ENCODE measurements at places on chromosomes 6 and 20.

DNA sequence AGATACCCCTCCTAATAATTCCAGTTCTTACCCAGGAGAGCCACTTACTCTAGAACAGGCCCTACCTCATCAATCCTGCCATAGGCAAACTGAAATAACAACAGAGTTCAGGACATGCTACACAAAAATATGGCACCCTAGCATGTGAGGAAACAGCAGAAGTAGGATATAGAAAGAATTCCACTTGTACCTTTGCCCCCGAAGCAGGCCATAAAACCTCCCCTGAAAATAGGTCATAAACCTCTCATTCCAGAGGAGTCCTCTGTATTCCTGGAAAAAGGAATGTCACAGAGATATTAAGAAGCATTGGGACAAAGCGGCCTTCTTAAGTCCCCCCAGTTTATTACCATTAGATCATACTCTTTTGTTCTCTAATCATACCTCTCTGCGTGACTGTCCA lies 504.3 kb upstream of the MARCKS start:
- DNase-seq: no peak

- DNase-seq: peak; percentile 73
Observed at GRCh38 chr6:149834513-149835481, 29.4 kb downstream of the LRP11 start.

DNA sequence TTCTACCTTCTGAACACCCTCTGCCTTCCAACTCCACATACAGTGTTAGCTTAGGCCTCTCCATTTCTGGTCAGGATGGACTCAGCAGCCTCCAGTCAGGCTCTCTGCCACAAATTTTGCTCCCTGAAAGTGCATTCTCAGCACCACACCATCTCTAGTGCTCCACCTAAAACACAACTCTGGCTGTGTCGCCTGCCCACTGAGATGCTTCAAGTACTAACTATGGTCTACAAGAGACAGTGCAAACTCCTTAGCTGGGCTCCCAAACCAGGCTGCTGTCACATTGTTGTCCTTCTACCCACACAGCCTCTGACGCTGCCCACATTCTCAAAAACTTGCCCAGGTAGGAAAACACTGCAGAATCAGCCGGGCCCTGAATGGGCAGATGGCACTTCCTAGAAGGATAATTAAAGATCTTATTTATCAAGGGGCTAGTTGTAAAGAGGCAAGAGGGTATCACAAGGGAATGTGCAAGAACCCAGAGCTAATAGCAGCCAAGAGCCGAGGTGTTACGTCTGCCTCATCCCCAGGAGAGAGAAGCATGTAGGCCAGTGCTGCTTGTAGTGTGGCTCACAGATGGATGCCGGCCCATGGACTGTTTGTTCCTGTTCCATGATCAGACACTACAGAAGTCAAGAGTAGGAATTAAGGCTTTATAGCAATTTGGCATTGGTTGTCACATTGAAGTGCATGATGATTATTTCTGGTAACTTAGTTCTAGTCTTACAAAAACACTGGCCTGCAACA lies 189.7 kb downstream of the LRFN2 start:
- no peak for DNase-seq

DNA sequence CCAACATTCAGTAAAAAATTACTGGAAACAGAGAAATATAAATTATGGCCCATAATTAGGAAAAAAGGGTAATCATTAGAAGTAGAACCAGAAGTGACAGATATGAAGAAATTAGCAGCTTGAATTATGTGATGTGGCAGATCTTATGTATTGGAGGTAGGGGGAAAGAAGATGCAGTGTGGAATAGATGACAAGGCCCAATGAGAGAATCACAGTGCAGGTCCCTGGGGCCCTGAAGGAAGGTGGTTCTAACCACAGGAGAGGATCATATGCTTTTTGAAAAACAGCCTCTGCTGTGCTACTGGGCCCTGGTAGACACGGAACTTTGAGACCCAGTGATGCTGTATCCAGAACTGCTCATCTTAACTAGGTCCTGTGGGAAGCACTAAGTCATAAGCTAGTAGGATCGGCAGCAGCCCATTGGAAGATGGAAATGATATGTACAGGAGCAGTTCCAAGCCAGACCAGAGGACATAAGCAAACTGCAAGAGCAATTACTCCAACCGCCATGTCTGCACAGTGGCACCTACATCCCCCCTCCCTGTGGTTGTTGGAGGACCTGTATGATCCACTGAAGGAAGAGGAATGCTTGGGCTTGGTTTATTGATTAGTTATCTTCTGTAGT lies 14.2 kb downstream of the HEBP2 start:
- no peak for DNase-seq

DNA sequence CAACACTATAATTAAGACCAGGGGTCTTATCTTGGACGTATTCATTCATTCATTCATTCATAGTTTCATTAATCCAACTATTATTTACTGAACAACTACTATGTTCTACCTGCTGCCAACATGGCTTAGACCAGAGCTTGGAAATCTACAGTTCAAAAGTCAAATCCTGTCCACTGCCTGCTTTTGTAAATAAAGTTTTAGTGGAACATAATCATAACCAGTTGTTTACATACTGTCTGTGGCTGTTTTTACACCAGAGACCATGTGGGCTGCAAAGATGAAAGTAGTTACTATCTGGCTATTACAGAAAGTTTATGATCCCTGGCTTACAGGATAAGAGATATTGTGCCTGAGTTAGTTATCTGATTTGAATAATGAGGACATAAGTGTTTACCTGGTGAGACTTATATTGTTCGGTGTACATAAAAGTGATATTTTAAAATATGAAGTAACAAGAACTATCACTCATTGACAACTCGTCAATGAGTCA lies 567.7 kb downstream of the TFAP2B start:
- DNase-seq: no peak

DNA sequence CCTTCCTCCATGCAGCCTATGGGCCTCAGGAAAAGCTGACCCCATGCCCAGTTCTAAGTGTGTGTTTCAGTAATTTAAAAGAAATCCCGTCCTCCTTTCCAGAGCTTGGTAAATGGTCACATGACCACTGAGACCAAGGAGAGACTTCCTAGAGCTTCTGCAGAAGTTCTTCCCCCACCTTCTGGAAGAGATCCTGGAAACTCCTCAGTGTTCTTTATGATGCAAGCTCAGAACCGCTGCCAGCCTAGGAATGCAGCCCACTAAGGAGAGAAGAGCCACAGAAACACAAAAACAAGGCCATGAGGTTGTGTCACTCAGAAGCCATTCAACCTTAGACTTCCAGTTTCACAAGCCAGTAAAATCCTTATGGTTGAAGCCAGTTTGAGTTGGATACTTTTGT lies 348.4 kb downstream of the TPBG start:
- no peak for DNase-seq

DNA sequence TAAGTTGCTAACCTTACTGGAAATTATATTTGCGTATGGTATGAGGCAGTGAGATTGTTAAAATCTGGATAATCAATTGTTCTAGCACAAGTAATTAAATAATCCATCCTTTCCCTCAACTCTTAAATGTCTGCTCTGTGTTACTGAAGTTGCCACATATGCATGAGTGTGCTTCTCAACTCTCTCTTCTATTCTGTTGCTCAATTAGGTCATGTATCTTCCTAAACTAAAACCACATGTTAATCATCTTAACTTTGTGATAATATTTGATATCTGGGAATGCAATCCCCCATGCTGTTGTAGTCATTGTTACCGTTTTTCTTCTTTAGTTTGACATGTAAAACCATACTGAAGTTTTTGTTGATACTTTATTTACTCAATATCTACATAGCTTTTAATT lies 63.5 kb upstream of the STMND1 start:
- DNase-seq: no peak

DNA sequence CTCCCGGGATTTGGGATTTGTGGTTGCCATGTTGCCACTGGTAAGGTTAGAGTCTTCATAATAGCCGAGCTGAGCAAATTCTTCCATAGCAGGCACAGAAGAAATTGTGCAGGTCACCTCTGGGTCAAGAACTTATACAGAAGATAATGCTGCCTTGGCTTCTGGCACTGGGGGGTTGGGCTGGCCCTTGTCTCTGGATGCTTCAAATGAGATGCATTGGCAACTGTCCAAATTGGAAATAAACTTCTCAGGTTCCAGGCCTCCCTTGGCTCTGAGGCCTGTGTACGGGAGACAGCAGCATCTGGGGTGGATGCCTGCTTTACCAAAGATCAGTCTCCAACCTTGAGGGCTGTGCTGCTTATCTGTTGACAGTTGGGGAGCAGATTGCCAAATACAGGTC lies 26.2 kb downstream of the MYO6 start:
- peak; percentile 40 for DNase-seq

GRCh38 chr6:116385921-116386320 lies 15.2 kb downstream of the DSE start:
- DNase-seq: no peak

- DNase-seq: no peak
Observed at GRCh38 chr6:147119310-147119709, 84.9 kb upstream of the STXBP5 start.

DNA sequence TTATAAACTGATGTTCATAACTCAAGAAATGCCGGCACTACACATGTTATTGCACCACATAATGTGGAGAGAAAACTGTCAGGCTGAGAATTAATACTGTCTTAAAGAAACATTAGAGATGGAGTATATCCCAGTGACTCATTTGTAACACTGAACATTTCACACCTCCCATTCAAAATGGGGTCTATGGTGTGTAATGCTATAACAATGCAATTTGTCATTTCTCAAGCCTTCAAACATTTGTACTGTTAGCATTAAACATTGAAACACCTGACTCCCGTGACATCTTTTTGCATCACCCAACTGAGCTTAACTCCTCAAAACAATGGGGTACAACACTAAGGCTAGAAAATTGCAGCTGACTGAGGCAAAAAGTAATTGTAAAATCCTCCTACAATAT lies 151.7 kb downstream of the DST start:
- DNase-seq: no peak

- no peak for DNase-seq
Observed at GRCh38 chr20:55424968-55425367, 580.4 kb downstream of the CBLN4 start.

DNA sequence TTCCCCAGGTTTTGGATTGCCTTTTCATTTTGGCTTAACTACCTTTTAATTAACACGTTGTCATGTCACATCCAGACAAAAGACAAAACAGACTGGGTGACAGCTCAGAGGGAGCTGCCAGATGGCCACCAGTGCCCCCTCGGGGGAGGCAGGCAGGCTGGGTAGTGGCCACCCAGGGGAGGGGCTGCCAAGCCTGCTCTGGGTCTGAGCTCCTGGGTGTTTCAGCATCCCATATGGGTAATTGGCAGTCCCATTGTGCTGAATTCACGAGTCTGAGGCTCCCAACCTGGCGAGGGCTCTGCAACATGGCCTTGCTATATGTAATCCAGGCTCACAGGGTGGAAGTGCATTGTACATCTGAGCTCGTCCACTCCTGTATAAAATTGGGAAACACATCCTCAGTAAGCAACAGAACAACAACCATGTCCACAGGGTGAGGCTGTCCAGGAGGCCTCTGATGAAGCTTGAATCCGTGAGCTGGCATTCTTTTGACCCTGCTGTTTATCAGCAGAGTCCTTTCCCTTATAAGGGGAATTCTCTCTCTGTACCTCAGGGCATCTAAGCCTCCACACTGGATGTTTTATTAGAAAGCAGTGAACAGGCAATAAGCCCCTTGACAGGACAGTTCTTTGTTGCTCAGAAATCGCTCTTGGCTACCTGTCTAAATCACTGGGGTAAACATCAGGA lies 111.7 kb upstream of the SLC22A23 start:
- no peak for DNase-seq
